ENCODE measurements at places on chromosomes 16 and 17. TPM values are rescaled to one million over a fixed set of nuclear protein-coding genes. Genes with fewer than 3 reads are reported as not detected.

GPT2 gene
- total RNA-seq, result 68.8 TPM

GRCh38 chr16:2037115-2037514, 10.4 kb downstream of the NHERF2 start:
- H3K4me3 ChIP-seq, result no peak overlapping the region
- H3K27ac ChIP-seq, result no peak overlapping the region
- no peaks in the 10 kb centered on the region for H3K4me1 ChIP-seq
- no peaks in the 10 kb centered on the region for H3K36me3 ChIP-seq
- no peak for DNase-seq

DNA sequence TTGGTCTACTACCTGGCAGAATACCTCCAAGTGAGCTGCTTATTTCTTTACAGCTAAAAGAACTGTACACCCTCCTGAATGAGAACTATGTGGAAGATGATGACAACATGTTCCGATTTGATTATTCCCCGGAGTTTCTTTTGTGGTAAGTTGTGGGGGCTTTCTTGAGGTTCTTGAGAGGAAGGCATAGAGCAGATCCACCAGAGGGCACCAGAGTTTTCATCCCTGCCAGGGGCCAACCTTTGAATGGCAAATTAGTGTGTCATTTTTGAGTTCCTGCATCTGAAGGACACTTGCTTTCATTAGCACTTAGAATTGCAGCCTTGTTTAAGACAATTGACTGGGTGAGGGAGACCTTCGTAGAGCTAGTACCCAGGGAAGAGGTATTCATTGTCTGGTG, 35.0 kb downstream of the NMT1 start:
- H3K36me3 ChIP-seq, result peaks cover 89% of the 10 kb centered on the region
- DNase-seq, result peak; percentile 42
- no peak overlapping the region for H3K27ac ChIP-seq
- H3K27me3 ChIP-seq, result no peaks in the 10 kb centered on the region
- H3K4me3 ChIP-seq, result no peak overlapping the region

GRCh38 chr17:75835654-75835987, 8.6 kb downstream of the UNC13D start:
- H3K27ac ChIP-seq, result no peak overlapping the region
- no peaks in the 10 kb centered on the region for H3K27me3 ChIP-seq
- peaks cover 5% of the 10 kb centered on the region for H3K4me1 ChIP-seq
- DNase-seq, result no peak
- no peak overlapping the region for H3K4me3 ChIP-seq

GRCh38 chr17:59107306-59107670, 608 bp upstream of the TRIM37 start:
- peak overlapping the region; percentile 35 for H3K27ac ChIP-seq
- no peaks in the 10 kb centered on the region for H3K27me3 ChIP-seq
- DNase-seq, result no peak
- H3K36me3 ChIP-seq, result peaks cover 29% of the 10 kb centered on the region
- H3K4me3 ChIP-seq, result peak overlapping the region; percentile 99

TBC1D3E gene
- total RNA-seq, result not detected
